ENCODE measurements at places on chromosomes 2 and 18.
A peak's percentile ranks its signal among the peaks of the same experiment; 100 is the strongest.

DNA sequence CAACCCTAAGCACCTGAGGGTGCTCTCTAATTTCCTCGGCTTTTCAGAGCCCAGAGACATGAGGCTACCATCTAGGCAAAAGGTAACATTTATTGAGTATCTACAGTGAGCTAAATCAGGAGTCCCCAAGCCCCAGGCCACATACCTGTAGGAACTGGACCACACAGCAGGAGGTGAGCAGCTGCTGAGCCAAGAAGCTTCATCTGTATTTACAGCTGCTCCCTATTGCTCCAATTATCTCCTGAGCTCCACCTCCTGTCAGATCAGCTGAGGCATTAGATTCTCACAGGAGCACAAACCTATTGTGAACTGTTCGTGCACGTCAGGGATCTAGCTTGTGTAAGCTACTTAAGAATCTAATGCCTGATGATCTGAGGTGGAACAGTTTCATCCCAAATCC is 70.2 kb downstream of the RND3 start:
- peak; percentile 55 for DNase-seq

- peak; percentile 8 for DNase-seq
Observed at GRCh38 chr2:204027091-204027490, 90.5 kb downstream of the ICOS start.

- peak; percentile 88 for DNase-seq
Observed at GRCh38 chr2:134774786-134775641, 56.2 kb upstream of the TMEM163 start.

- no peak for DNase-seq
Observed at GRCh38 chr18:61742565-61743429, 150.0 kb downstream of the RNF152 start.

GRCh38 chr2:111139637-111140317 is 19.1 kb downstream of the BCL2L11 start:
- DNase-seq, result peak; percentile 8

DNA sequence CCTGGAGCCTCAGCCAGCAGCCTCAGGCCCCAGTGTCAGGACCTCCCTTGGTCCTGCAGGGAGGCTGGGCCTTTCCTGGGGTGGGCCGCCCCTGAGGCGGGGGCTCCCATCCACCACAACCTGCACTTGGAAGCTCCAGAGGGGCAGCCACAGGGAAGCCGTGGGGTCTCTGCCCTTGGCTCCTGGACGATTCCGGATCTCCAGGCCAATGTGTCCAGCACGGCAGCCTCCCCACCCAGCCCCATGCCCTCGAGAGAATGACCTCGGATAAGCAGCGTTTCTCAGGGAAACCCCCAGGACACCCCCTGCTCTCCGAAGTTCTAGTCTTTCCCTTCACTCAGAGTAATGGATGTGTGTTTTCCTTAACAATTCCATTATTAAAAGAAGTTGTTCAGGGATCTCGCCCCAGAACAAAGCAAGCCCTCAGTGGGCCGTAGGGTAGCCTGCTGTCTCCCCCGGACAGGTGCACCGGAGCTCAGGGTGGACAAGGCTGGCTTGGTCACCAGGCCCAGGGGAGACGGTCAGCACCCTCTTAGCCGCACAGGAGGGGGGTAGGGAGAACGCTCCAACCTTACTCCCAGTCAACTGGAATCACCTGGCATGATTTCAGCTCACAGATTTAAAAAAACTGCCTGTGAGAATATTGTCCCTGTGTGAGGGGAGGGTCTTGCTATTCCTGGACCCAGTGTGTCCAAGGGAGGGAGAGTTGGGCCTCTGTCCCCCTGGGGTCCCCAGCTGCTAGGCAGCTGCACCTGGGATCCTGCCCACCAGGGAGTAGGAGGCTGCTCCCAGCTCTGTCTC is 72.2 kb upstream of the OTOS start:
- no peak for DNase-seq

- DNase-seq, result no peak
Observed at GRCh38 chr2:150554046-150554445, 66.6 kb upstream of the RND3 start.

DNA sequence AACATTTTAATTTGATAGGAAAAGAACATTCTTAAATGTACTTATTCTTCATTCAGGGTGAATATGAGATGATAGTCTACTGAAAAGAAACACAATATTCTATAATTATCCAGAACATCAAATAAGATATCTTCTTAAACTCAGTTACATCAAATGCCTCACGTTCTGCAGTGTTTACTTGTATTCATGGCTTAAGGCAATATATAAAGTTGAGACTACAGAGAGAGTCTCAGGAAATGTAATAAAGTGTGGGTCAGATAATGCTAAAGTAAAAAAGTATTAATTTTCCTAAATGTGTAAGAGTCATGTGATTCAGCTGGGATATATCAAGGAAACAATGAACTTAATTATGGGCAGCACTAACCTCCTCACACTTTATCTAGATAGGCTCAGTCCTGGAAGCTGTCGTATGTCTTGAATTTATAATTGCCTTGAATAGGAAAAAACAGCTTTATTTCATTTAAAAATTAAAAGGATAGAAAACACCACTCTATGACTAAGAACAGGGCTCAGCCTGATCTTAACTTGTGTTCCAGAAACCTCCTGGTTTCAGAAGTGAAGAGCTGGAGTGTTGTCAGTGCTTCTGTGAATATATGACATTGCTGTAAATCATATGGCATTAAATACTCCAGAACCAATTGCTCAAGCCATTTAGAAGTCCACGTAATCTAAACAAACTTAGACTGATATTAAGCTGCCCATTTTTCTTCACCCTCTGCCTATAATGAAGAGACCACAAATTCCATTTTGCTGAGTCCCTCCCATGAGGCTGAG is 240.2 kb downstream of the FSIP2 start:
- no peak for DNase-seq

GRCh38 chr2:128579825-128580224 is 261.2 kb upstream of the HS6ST1 start:
- DNase-seq, result no peak

DNA sequence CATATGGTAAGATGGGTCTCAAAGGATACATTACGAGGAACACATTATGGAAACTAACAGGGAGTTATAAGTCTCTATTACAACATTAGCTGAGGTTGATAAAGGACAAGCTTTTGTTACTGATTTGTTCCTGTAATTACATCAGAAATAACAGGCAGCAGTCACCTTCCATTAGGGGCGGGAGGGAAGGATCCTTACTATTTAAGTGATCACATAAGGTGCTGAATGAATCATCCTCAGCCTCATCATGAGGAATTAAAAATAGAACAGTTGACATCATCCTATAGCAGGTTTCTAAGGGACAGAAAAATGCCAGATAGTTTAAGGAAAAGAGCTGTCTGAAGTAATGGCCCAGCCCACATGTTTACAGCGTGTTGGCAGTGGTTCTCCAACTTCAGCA is 86.9 kb upstream of the MGAT5 start:
- DNase-seq, result peak; percentile 66

DNA sequence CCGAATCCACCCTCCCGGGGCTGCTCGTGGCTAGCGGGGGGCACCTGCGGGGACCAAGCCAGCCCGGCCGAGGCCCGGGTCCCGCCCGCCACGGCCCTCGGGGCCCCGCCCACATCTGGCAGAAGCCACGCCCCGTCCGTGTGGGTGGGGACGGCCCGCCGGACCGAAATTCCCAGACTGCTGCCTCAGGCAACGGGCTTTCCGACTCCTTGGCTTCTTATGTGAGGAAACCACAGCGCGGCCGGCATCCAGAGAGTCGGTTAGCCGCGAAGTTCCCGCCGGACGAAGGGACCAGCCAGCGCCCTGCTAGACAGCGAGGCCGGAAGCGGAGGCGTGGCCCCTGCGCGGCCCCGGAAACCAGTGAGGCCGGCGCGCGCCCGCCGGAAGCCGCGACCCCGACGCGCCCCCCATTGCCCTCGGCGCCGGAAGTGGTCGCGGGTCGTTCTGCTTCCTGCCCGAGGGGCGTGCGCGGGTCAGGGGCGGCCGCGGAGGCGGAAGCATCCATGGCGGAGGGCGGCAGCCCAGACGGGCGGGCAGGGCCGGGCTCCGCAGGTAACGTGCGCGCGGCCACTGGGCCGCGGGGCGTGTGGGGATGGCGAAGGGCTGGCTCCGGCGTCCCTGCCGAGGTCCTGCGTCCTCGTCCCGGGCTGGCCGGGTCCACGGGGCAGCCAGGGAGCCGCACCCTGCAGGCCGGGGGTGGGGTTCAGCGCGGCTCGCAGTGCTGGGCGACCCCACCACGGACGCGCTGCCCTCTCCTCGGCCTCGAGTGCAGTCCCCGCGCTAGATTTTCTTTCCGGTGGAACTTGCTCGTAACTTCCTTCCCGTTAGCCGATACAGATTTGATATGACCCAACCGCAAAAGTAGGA is at the start of gene ASB1:
TSS of gene ASB1 (plus strand) at position 360 of the 867 bp plus-strand sequence. CDS start at position 504, 144 bp downstream.
- DNase-seq, result peak; percentile 85

GRCh38 chr2:99545066-99545465 is 55.2 kb upstream of the REV1 start:
- no peak for DNase-seq

DNA sequence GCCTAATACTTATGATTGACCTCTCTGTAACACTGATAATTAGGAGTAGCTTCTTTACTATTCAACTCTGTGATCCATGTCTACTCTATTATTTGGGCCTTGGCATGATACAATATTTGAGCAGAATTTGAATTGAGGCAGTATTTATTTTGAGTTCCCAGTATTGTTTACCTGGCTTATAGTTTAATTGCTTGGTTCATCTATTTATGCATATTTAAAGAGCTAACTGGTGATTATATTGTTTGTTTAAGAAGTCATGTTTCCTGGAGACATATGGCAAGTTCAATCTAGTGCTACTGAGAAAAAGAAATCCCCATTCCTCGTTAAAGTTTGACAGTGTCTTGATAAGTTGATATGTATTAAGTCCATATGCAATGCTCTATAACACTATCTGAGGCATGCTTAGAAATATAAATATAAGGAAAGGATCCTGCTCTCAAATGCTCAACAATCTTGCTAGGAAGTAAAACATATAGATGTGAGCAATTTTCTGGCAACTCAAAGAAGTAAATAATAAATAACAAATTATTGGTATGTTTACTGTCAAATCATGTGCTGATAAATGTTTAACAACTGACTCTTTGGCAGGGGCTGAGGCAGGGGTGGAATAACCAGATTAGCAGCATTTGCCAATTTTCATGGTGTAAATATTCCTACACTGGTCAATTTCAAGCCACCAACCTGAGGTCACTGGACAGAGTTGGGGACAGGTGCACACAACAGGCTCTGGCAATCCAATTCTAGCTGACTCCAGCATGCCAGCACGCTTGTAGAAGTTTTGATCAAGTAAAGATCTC is 430.2 kb upstream of the PIK3C3 start:
- DNase-seq, result peak; percentile 97

- DNase-seq, result no peak
Observed at GRCh38 chr2:101509499-101510284, 34.8 kb upstream of the RFX8 start.

DNA sequence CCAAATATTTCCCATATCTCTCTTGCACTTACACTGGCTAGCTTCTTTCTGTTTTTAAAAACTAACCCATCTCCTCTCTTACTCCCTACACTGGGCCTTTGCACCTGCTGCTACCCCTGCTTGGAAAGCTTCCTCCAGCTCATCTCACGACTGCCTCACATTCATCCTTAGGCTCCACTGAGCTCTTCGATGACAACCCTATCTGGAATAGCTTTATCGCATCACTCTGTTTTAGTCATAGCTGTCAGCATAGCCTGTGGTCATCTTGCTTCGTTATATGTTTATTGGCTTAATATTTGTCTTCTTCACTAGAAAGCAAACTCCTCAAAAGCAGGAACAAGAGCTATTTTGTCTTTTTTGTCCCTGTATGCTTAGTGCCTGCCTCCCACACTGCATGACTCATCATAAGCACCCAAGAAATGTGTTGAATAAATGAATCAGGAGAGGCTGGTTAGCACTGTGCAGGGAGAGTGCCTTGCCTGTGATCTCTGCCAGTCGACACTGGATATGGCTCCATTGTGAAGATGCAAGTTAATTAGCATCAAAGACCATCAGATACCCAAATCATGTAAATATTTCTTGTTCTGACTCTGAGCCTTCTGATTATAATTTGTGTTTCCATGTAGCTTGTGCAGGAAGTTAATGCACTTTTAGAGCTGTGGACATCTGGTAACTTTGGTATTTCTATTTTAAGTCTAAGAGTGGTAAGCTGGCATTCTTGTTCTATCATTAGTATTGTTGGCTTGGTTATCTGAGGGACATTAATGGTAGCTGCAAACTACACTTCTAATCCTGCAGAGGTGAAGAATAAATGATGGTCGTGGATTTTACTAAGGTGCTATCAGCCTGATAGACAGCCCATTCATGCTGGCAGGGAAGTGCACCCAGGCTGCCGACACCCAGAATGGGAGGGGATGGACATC is 10.3 kb upstream of the DYTN start:
- DNase-seq, result no peak

DNA sequence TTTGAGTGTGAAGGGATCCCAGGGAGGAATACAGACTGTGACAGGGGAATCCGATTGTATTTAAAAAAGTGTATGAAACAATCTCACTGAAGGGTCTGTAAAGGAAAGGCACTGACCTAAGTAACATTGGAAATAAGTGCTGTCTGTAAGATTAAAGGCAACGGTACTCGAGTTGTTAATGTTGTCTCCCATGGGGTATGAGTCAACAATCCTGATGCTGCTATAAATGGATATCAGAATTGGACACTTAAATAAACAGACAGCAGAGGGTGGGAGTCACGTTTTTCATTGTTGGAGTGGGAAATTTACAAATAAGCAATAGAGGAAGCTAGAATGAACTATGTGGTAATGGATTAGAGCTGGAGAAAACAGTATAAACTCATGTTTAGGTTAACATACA is 452.4 kb upstream of the RGPD4 start:
- peak; percentile 14 for DNase-seq

GRCh38 chr2:69375494-69376353 is 11.3 kb downstream of the GFPT1 start:
- peak; percentile 83 for DNase-seq

- DNase-seq, result no peak
Observed at GRCh38 chr18:22709288-22710060, 223.7 kb upstream of the RBBP8 start.

DNA sequence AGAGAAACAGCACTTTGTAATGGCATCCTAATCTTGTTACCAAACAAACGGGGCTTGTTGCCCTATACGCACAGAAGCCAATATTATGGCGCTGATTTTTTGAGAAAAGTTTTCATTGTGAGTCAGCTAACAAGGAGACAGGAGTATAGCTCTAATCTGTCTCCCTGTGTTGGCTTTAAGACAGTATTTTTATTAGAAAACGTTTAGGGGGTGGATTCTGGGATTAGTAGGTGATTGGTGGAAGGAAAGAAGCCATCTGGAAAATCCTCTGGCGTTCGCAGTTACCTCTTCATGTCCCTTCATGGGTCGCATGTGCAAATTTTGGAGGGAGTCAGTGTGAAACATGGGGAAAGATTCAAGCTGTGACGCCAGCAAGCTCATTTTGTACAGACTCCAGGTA is 698 bp upstream of the TMEM237 start:
- no peak for DNase-seq

GRCh38 chr2:147017951-147018645 is 826.7 kb upstream of the ACVR2A start:
- DNase-seq, result no peak

GRCh38 chr18:7048081-7048480 is 69.5 kb downstream of the LAMA1 start:
- DNase-seq, result no peak

- peak; percentile 65 for DNase-seq
Observed at GRCh38 chr2:101152272-101153076, 1.3 kb upstream of the TBC1D8 start.

GRCh38 chr2:121804340-121804739 is 48.9 kb downstream of the TSN start:
- peak; percentile 89 for DNase-seq

- DNase-seq, result peak; percentile 95
Observed at GRCh38 chr2:30664761-30665358, 142.4 kb downstream of the CAPN13 start.

- DNase-seq, result peak; percentile 28
Observed at GRCh38 chr2:137837830-137838229, 126.4 kb upstream of the HNMT start.

GRCh38 chr2:202005272-202005887 is 28.3 kb upstream of the FZD7 start:
- no peak for DNase-seq

Measured in NCI-H69 (cell line).